IMR-90 (cell line): ENCODE measurements at places on chromosomes 6 and 20. TPM values are rescaled to one million over a fixed set of nuclear protein-coding genes. Genes with fewer than 3 reads are reported as not detected.

DNA sequence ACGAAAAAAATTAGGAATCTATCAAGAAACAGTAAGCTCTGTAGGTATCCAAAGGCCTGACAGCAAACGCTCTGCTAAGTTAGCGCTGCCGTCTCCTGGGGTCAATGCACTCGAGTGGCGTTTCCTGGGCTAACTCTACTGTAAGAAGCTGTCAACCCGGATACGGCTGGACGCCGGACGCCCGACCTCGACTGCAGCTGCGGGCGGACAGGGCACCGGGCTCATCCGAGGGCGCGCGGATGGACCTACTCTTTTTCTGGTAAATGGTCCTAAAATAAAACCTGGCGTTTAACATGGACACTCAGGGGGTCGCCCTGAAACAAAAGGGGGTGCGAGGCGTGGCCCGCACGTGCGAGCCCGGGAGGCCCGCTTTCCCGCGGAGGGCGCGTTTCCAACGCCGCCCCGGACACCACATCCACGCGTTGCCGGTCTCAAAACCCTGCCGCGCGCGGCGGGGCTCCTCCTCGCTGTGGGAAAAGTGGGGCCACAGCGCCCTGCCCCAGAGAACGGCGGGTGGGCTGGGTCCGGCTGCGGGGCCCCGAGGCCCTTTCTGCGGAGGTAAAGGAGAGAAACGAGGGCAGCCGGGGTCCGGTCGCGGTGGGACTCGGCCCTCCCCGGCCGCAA, 537 bp downstream of the TCP1 start:
- H3K4me3 ChIP-seq, result peak overlapping the region; percentile 89
- H3K36me3 ChIP-seq, result peaks cover 10% of the 10 kb centered on the region
- H3K27ac ChIP-seq, result peak overlapping the region; percentile 91
- no peaks in the 10 kb centered on the region for H3K27me3 ChIP-seq

- H3K4me3 ChIP-seq, result no peak overlapping the region
- peaks cover 9% of the 10 kb centered on the region for H3K4me1 ChIP-seq
- no peak overlapping the region for H3K27ac ChIP-seq
- H3K36me3 ChIP-seq, result no peaks in the 10 kb centered on the region
- no peaks in the 10 kb centered on the region for H3K27me3 ChIP-seq
Observed at GRCh38 chr6:108777536-108777935, 70.7 kb upstream of the ARMC2 start.

GRCh38 chr6:38695227-38695900, 7.6 kb downstream of the GLO1 start:
- H3K36me3 ChIP-seq, result 0 out of 2 replicates have a peak, but pooled peaks cover 3% of the 10 kb centered on the region
- H3K4me1 ChIP-seq, result no peaks in the 10 kb centered on the region
- DNase-seq, result no peak
- H3K4me3 ChIP-seq, result no peak overlapping the region

GRCh38 chr20:2124564-2125213, 23.1 kb downstream of the STK35 start:
- H3K27ac ChIP-seq, result no peak overlapping the region
- DNase-seq, result no peak
- H3K4me1 ChIP-seq, result peaks cover 2% of the 10 kb centered on the region
- 0 out of 2 replicates have a peak, but pooled peaks cover 2% of the 10 kb centered on the region for H3K36me3 ChIP-seq
- H3K4me3 ChIP-seq, result no peak overlapping the region
- H3K27me3 ChIP-seq, result no peaks in the 10 kb centered on the region

GRCh38 chr6:125054331-125054730, 92.1 kb downstream of the RNF217 start:
- peaks cover 2% of the 10 kb centered on the region for H3K36me3 ChIP-seq
- DNase-seq, result no peak
- H3K4me1 ChIP-seq, result peaks cover 10% of the 10 kb centered on the region
- H3K4me3 ChIP-seq, result no peak overlapping the region

GRCh38 chr6:144066741-144067484, 28.5 kb downstream of the SF3B5 start:
- H3K27ac ChIP-seq, result no peak overlapping the region
- H3K4me1 ChIP-seq, result peaks cover 3% of the 10 kb centered on the region; the same call in 1 of the 2 replicates
- H3K36me3 ChIP-seq, result no peaks in the 10 kb centered on the region
- H3K4me3 ChIP-seq, result no peak overlapping the region
- DNase-seq, result no peak

Gene RNF182
- total RNA-seq, result 6.4 and 9.1 TPM in 2 replicates

Gene RAB5IF
- 74.0 and 90.3 TPM in 2 replicates for total RNA-seq

GRCh38 chr6:74268815-74269599, 573.0 kb downstream of the CD109 start:
- peak; percentile 42 for DNase-seq
- no peaks in the 10 kb centered on the region for H3K36me3 ChIP-seq
- H3K27me3 ChIP-seq, result no peaks in the 10 kb centered on the region
- H3K4me1 ChIP-seq, result peaks cover 4% of the 10 kb centered on the region; the same call in 1 of the 2 replicates
- no peak overlapping the region for H3K4me3 ChIP-seq

GRCh38 chr6:164097551-164098398, 683.3 kb downstream of the QKI start:
- H3K27ac ChIP-seq, result no peak overlapping the region
- DNase-seq, result peak; percentile 7
- no peak overlapping the region for H3K4me3 ChIP-seq
- H3K27me3 ChIP-seq, result no peaks in the 10 kb centered on the region
- H3K36me3 ChIP-seq, result no peaks in the 10 kb centered on the region

Gene SLCO4A1
- total RNA-seq, result 0.56 and 0.72 TPM in 2 replicates
